Left lobe of liver (tissue), 2 donors: ENCODE measurements at places on chromosomes 4 and X.

GRCh38 chrX:125786316-125786715 lies 379.8 kb downstream of the DCAF12L2 start:
- DNase-seq, result no peak

DNA sequence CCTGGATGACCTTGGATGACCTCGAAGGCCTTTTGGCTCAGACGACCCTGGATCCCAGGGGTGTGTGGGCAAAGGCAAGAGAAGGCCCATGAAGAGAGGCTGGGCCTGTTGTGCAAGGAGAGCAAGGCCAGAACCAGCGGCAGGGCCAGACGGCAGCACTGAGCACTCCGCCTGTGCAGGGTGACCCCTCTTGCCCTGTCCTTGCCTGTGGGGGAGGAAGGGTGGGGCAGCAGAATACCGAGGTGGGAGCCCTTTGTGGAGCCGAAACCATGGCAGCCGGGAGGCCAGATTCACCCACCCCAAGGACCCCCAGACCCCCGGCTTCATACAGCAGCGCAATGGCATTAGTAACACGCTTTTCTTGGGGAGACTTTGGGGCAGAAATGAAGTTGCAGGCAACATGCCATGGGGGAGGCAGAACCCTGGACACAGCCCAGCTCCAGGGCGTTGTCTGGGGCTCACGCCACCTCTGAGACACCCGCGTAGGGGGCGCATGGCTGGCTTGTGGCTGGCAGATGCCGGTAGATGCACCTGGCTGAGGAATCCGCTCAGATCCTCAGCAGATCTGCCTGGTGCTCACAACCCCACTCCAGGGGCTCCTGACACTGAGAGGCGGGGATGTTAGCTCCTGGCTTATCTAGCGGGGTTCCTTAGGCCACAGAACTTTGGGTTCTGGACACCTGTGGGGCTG lies 114.5 kb downstream of the FAM53A start:
- no peak for DNase-seq

DNA sequence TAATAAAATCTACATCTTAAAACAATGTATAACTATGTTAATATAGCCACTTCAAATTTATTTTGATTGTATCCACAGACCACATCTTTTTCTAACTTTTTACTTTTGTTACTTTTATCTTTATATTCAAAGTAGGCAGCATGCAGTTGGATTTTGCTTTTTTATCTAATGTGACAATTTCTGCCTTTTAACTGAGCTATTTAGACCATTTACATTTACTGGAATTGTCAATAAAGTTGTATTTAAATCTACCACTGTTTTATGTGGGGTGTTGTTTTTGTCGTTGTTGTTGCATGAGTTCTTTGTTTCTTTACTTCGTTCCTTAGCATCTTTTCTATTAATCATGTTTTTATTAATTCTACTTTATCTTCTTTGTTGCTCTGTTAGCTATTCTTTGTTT lies 42.0 kb downstream of the NEUROG2 start:
- no peak for DNase-seq

DNA sequence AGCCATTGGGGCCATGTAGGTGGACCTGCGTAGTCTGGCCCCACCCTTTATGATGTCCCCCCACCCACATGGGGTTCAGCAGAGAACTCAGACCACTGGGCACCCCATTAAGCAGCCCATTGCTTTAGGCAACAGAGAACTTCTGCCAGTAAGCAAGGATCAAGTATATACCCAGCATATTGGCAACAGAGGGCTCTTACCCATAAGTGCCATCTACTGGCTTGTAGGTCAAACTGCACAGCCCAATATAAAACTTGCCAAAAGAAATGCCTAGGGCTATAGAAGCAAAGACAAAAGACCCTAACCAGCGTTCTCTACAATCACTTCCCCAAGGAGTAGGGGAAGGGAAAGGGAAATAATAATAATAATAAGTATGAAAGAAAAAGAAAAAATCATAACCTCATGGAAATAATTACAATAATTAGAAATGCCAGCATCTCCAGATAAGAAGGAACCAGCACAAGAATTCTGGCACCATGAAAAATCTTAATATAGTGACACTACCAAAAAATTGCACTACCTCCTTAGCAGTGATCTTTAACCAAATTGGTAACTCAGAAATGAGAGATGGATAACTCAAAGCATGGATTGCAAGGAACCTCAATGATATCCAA lies 1090.7 kb downstream of the FAT4 start:
- no peak for DNase-seq

GRCh38 chr4:159237975-159238374 lies 135.1 kb downstream of the RAPGEF2 start:
- no peak for DNase-seq

DNA sequence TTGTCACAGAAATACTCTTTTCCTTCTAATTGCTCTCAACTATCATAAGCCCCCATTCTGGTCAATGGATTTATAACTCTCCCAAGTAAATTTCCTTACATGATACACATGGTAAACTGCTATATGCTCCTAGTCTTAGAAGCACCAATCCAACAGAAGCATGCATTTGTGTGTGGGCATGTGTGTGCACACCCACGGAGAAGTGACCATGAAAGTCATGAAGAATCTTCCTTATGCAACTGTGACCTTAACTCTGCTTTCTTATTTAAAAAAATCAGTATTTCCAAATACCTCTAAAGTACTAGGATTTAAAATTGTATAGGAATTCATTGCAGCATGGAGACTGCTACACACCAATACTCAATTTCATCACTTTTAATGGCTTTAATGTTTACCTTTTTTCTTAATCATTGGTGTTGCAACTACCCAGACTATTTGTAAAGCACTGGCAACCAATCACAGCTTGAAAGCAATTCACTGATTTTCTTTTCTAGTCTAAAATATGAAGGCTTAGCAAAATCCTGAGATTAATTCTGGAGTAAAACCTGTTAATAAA lies 47.6 kb downstream of the MAML3 start:
- DNase-seq, result no peak

- DNase-seq, result no peak
Observed at GRCh38 chr4:128590773-128591172, 218.7 kb upstream of the JADE1 start.

- DNase-seq, result no peak
Observed at GRCh38 chr4:138761638-138762220, 253.9 kb upstream of the NOCT start.

DNA sequence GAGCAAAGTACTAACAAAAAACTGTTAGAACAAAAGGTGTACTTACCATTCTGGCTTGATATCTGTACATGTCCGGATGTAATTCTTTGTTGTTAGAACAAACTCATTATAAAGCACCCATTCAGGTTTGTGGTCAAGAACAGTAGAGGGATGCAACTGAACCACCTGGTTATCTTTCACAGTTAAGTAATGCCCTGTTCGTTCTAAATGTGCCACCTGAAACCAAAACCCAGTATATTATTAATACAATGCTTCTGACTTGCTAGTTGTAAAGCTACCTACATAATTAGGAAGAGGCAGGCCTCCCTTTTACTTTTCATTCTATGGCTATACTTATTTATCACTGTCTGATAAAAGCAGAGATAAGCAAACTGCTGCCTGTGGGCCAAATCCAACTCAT lies 54.8 kb downstream of the DHX15 start:
- no peak for DNase-seq

DNA sequence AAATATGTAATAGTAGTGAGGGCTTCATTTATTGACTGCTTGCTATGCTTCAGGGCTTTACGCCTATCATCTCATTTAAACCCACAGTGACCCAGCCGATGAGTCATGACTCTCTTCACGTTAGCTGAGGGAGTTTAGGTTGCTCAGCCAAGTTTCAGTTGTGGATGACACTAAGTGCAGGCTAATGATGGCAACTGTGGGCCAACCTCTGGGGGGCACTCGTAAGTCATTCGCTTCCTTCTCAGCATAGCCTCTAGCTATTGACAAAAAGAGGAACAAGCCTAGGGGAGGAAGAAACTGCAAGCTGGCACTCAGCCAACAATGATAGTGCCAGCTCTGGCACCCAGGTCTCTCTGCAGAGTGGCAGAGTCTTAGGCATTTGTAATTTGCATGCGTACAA lies 325.0 kb downstream of the ARHGAP10 start:
- DNase-seq, result peak; percentile 57

DNA sequence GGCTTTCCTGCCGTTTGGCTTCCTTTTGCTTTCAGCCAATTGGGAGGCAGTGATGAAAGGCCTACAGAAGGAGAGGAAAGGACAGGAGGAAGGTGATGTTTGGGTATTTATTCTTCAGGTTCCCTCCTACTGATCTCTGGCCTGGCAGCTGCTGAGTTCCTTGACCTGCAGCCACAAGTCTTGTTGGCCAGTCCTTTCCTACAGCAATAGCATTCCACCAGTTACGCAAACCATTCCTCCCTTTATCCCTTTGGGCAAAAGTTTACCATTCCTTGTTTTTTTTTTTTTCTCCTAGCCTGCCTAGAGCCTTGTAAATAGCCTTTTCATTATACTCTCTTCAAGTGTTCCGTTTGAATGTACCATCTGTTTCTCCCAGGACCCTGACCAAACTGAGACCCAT lies 198.1 kb upstream of the FTHL17 start:
- no peak for DNase-seq

- DNase-seq, result no peak
Observed at GRCh38 chrX:136627409-136627808, 20.5 kb upstream of the CD40LG start.

DNA sequence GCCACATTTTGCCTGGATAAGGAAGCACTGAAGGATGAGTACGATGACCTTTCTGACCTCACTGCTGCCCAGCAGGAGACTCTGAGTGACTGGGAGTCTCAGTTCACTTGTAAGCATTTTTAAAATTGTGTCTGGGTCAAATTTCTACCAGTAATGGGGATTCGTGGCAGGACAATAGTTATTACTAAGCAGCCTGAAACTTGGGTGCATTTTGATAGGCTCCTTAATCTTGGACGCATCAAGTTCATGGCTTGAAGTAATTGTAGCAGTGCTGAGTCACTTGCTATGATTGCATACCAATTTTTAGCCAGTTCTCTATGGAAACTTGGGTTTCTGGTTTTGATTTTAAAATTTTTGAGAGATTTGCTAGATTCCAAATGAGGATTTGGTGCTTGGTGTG lies 4.3 kb downstream of the PGRMC1 start:
- no peak for DNase-seq

DNA sequence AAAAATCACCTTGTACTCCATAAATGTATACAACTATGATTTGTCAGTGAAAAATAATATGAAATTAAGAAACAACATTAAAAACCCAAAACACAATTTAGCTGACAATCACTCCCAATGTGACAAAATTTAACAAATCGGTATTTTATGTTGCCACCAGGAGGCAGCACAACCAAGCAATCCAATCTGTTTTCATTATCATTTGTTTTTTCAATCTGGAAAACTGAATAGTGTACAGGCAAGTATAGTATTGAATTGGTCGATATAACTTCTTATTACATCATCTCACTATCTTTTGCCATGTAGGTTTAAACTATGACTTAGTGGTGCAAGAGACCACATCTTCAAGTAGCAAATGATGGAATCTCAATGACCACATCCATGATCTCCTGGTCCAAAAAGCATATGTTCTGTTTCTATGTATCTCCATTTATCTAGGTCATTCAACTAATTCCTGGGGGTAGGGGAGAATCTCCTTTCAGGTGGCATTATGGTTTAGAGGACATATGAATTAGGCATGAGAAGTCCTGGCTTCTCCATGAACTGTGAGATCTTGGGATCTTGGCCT lies 112.9 kb upstream of the AGA start:
- DNase-seq, result no peak

DNA sequence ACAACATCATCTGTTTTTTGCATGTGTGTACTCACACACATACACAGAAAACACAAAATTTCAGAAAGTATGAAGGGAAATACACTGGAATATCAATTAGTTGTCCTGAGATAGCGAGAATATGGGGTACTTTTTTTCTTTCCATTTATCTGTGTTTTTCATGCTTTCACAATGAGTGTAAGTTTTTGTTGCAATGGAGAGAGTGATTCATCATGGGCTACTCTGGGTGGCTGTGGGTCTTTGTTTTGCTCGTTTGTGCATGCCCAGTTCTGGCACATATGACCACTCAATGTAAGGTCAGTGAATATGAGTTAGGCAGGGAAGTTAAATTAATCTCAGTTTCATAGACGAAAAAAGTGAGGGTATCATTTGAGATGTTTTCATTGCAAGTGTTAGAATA lies 26.9 kb downstream of the XK start:
- no peak for DNase-seq
